D721Med (cell line): ENCODE measurements at places on chromosomes 2 and 18.

- DNase-seq, result no peak
Measured at GRCh38 chr18:25175558-25176517, 176.1 kb downstream of the ZNF521 start.

- no peak for DNase-seq
Measured at GRCh38 chr2:3298191-3298590, 79.4 kb downstream of the EIPR1 start.

GRCh38 chr2:209578394-209579001, 154.7 kb downstream of the MAP2 start:
- no peak for DNase-seq

DNA sequence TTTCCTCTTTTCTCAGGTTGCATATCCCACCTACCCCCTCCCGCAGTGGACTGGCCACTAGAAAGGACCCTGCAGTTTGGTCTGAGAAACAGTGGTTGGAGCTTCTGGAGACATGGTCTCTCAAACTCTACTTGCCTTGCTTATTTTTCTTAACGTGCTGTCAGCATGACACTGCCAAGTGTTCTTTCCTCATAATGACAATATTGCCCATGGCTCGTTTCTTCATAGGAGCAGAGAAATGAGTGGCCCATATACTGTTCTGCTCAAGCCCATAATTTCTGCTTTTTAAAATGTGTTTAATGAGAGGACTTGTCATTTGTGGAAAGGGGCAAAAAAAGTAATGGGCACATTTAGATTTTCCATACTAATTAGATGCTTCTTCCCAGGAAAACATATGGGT, 828.7 kb downstream of the BCL11A start:
- DNase-seq, result no peak

- DNase-seq, result no peak
Measured at GRCh38 chr18:13510594-13510993, 215.8 kb downstream of the FAM210A start.

GRCh38 chr2:185441486-185442005, 297.1 kb upstream of the FSIP2 start:
- no peak for DNase-seq

- DNase-seq, result no peak
Measured at GRCh38 chr18:48440924-48441323, 31.7 kb upstream of the ZBTB7C start.

DNA sequence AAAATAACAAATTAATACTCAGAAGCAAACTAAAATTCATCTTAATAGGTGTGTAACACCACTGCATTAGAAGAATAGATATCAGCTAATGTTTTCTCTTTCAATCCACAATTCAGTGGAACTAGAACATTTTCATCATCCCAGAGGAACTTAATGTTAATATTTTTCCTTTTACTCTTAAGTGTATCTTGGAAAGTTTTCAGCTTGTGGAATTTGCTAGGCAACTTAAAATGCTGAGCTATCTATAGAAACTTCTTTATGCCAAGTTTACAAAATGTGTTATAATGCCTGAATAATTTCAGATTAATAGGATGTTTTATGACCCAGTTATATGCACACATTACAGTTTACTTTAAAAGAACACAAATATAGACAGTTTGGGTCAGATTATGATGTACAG, 86.6 kb upstream of the FAM237A start:
- no peak for DNase-seq

DNA sequence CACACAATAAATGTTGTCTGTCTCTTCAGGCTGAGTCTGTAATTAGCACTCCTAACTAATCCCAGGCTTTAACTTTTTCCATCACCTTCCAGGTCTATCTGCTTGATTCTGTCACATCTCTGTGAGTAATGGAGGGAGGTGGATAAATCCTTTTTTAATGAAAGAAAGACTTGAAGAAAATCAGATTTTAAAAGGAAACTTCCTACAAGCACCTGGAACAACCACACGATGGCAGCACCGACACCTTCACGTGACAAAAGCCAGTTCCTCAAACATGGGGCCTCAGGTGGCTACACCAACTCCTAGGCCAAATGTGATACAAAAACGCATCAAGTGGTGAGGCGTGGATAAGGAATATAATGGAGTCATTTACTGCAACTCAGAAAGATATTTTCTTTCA, 41.8 kb downstream of the TGFBRAP1 start:
- no peak for DNase-seq

GRCh38 chr2:123840574-123840973, 184.5 kb upstream of the CNTNAP5 start:
- DNase-seq, result no peak

DNA sequence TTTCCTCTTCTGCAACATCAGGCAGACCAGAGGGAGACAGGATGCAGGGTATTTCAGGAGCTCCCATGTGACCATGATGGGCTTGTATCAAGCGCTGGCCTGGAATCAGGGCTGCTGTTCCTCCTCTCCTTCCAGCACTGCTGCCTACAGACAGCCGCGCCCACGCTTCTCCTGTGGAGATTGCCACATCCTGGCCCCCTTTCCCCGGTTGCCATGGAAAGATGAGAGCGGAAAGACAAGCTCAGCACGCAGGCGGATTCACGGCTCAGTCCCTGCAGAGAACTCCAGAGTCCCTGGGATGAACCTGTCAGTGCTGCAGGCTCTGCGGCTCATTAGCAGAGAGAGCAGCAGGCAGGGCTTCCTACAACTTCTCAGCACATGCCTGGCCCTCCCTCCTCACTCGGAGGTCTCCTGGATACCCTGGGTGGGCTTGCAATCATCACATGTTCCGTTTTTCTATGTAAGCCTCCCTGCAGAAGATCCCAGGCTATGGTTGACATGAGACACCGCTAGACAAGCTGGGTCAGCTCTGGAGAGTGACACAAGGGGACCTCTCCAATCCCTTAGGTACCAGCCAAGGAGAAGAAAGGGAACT, 497.8 kb upstream of the MYT1L start:
- no peak for DNase-seq
